ENCODE measurements at places on chromosomes 7 and 10.

DNA sequence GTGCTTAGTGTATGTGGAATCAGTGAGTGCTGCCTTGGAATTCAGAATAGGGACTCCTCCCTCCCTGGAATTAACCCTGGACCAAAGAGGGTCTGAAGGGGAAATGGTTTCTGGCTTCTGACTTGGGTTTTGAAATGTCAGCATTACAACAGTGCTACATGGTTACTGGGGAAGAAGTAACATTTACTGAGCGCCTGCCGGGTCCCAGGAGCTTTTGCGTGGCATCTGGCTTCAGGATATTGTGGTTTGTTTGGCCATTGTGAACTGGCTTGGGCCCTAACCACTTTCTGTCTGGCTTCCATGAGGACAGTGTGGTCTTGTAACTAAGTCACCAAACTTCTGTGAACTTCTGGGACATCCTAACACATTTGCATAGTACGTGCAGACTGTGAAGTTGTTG lies 21.3 kb downstream of the TSPAN15 start:
- peak; percentile 40 for DNase-seq

- no peak for DNase-seq
Observed at GRCh38 chr7:135466442-135467206, 43.3 kb downstream of the CNOT4 start.

- no peak for DNase-seq
Observed at GRCh38 chr10:71397296-71398212, 834 bp downstream of the CDH23 start.

DNA sequence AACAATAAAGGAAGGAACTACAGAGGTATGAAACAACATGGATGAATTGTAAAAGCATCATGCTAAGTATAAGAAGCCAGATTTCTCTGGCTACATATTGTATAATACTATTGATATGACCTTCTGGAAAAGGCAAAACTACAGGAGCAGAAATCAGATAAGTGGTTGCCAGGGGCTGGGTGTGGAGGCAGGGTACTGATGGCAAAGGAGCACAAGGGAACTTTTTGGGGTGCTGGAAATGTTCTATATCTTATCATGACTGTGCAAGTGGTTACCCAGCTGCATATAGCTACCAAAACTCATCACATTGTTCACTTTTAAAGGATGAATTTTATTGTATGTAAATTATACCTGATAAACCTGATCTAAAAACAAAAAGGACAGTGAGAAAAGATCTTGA lies 72.4 kb downstream of the SKAP2 start:
- DNase-seq: no peak

DNA sequence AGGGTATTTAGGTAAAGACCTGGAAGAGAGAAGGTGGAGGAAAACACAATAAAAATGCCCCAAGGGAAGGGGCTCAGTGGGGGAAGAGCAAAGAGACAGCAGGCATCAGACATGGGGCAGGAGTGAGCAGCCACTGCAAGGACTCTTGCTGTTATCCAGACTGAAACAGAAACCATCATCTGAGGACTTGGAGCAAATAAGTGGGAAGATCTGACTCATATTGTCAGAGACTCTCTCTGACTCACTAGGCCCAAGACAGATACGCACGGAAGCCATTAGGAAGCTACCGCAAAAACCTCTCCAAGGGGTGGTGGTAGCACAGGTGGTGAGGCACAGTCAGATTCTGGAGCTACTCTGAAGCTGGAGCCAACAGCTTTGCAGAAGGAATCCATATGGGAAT lies 110.7 kb downstream of the RNF32 start:
- peak; percentile 65 for DNase-seq

GRCh38 chr7:36128448-36129047 lies 24.5 kb upstream of the EEPD1 start:
- peak; percentile 88 for DNase-seq

DNA sequence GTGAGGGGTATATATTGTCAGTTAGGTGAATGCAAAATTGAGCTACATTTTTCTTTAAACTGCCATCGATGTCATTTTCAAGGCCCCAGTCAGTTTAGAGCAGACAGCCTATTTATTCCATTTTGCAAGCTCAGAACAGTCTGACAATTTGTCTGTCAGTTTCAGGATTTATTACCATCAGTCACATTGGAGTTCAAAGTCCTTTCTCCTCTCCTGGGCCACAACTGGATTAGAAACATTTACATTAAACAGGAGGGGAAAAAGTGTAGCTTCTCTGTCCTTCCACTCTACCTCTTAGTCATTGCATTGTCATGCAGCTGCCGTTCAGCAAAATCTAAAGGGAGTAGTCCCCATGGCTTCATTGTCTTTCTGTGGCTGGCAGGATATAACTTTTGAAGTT lies 3.5 kb upstream of the GHITM start:
- no peak for DNase-seq

- no peak for DNase-seq
Observed at GRCh38 chr10:1206101-1206500, 149.9 kb downstream of the WDR37 start.

GRCh38 chr10:8800426-8800825 lies 745.9 kb downstream of the GATA3 start:
- DNase-seq: no peak
